Brain (organoid and tissue), 16 donors: ENCODE measurements at places on chromosomes 16 and 17.

GRCh38 chr16:51834133-51834532 lies 683.1 kb upstream of the SALL1 start:
- no peak for DNase-seq

DNA sequence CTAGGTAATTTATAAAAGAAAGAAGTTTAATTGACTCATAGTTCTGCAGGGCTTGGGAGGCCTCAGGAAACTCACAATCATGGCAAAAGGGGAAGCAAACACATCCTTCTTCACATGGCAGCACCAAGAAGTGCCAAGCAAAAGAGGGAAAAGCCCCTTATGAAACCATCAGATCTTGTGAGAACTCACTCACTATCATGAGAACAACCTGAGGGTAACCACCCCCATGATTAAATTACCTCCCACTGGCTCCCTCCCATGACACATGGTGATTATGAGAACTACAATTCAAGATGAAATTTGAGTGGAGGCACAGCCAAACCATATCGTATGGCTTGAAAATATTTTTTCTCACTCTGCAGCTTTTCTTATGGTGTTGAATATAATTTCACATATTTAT lies 151.7 kb downstream of the ANKFN1 start:
- no peak for DNase-seq

DNA sequence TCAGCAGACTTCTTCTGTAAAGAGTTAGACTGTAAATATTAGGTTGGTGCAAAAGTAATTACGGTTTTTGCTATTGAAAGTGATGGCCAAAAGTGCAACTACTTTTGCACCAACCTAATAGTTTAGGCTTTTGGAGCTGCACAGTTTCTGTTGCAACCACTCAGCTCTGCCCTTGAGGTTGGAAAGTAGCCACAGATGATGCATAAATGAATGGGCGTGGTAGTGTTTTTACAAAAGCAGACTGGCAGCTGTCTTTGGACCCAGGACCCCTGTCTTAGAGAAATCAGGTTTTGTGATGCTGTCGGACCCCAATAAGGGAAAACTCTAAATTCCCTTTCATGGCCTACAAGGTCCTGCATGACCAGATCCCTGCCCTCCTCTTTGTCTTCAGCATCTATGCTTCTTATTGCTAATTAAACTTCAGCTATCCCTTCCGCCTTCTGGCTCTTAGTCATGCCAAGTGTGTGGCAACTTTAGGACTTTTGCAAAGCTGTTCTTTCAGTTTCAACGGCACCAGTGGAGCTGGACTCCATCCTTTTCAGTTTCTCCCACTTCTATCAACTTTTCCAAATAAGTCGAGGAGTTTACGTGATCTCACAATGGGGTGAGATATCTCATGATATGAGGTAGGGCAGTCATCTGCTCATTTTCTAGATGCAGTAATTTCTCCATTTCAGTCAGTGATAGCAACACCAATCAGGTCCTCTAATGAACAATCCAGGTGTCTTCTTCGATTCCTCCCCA lies 232.3 kb downstream of the XYLT1 start:
- DNase-seq, result no peak

- peak; percentile 82 for DNase-seq
Observed at GRCh38 chr17:60989379-60989778, 311.7 kb downstream of the BCAS3 start.

DNA sequence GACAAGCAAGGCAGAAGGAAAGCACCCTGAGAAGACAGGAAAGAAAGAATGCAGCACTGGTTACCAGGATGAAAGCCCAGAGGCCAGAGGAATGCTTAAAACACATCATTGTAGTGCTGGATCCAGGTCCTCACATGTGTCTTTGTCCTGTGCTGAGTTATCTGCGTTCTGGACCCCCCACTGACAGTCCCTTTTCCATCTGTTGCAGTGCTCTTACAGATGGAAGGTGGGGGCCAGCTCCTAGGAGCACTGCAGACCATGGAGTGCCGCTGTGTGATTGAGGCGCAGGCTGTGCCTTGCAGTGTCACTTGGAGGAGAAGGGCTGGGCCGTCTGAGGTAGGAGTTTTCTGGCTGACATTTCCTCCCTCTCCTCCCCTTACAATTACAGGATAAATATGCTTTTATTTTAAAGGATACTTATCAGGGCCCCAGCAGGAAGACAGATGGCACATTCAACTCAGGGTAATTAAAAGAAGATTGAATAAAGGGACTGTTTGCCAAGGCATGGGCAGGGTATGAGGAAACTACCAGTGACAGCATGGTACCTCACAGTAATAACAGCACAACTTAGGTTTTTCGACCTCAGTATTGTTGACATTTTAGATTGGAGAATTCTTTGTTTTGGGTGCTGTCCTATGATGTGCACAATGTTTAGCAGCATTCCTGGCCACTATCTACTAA lies 3.0 kb downstream of the EME1 start:
- DNase-seq, result no peak

GRCh38 chr16:25027781-25028180 lies 12.6 kb upstream of the ARHGAP17 start:
- DNase-seq, result no peak

DNA sequence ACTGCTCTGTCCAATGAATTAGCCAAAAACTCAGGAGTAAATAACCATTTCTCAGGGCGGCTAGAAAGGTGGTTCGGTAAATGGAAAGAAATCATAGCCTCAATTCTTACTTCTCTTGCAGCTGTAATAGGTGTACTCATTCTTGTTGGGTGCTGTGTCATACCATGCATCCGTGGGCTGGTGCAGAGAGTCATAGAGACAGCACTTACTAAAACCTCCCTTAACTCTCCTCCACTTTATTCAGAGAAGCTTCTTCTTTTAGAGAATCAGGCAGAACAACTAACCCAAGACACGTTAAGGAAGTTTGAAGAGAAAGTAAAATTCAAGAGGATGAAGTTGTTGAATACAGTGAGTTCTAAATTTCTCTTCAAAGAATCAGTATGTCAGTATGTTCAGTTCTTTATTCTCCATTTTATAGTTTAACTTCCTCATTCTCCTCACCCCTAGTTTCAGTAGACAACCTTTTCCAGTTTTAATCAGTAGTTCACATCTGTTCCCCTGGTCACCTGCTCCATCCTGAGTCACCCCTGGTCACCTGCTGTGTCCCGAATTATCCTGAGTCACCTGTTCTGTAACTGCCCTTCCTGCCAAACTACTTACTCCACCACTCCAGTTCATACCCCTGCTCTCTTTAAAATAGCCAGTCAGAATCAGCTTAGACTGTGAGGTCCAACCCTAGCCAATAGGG lies 85.9 kb downstream of the EMP2 start:
- DNase-seq, result no peak

DNA sequence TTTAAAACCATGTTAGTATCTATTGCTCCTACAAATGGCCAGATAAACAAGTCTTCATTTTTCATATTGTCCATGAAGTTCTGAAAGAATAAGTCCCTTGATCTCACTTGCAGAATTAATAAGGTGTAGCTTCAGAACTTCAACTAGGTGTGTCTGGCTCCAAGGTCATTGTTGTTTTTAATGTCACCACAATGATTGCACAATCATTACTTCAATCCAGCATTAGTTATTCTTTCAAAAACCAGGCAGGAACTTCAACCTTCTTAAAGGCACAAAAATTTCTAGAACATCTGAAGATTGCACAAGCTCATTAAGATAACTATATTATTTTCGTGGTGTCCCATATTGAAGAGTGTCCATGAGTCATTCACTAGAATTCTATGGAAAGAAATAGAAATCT lies 1386.4 kb downstream of the CDH11 start:
- no peak for DNase-seq

DNA sequence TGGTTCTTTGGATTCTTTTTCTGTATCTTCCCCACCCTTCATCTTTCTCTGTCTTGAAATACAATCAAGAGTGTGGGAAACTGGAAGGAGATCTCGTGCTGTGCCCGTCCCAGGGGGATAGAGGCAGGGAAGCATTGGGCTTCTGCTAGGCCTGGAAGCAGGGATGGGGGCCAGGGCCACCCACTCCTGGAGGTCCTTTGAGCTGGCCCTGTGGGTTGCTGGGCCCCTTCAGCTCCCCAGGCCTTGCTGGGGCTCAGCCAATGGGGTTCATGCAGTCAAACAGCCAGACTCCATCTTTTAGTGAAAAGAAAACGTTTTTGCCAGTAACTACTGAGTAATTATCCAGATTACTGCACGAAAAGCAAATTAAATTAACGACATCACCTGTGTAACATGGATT lies 67.8 kb downstream of the CCDC182 start:
- DNase-seq, result no peak

DNA sequence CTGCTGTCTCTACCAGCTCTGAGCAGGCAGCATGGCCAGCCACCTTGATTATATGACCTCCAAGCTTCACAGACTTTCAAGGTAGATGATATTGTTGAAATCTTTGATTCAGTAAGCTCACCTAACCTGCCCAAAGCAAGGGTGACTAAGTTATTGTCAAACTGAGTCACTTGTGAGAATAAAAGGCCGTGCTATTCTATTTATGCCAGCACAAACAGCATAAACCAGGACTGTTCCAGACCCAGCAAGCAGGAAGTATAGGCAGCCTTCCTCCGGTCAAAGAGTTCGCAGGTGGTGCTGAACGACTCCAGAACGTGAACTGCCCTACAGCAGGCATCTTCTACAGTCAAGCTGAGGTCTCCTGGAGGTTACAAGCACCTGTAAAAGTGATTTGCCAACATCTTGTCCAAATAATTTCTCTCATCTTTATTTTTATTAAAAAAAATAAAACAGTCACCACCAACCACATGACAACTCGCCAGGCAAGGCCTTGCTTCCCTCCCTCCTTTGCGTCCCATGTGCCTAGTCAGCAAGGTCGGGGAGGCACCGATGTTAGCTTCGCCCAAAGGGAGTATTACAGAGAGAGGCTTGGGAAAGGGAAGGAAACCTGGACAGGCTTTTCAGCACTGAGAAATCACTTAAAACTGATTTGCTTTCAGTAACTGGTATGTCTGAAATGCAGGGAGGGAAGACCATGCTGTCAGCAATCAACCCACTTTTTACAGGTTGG lies 10.8 kb downstream of the ARL2BP start:
- DNase-seq, result no peak

GRCh38 chr17:62892870-62893338 lies 73.1 kb upstream of the TANC2 start:
- DNase-seq, result no peak

- no peak for DNase-seq
Observed at GRCh38 chr16:86384263-86384649, 126.1 kb upstream of the FOXF1 start.

DNA sequence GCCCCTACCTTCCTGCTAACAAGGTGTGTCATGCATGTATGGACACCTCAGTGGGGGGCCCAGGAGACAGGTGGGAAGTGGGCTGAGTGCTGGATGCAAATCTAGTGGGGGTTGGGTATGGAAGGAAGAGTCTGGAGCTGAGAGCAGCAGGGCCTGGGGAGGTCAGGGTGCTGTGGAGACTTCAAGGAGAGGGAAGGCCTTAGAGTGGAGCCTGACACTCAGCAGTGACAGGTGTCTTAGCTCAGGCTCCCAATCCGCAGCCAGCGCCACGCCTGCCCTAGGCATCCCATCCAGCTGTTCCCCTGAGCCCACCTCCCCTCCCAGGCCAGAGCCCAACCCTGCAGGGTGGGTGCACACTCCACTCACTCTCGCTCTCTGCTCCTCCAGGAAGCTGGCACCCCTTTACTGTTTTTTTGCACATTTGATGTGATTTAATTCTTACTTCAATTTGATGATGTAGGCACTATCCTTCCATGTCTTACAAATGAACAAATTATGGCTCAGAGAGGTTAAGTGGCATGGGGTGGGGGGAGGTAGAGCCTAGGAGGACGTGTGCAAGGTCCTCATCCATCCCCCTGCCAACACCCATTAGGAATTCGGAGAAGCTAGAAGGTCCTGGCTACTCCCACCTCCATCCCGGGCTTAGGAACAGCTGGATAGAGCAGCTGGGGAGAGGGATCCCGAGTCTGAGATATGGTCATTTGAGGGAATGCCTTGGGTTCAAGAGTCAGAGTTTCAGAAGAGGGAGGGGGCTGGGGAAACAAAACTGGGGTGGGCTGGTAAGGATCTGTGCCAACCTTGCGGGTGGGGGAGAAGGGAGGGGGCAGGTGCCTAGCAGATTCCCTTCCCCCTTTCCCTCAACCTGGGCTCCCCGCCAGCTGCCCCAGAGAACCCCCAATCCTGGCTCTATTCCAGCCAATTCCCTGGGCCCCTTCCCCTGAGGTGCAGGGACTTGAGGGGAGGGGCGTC lies 2.1 kb downstream of the FAM171A2 start:
- no peak for DNase-seq

DNA sequence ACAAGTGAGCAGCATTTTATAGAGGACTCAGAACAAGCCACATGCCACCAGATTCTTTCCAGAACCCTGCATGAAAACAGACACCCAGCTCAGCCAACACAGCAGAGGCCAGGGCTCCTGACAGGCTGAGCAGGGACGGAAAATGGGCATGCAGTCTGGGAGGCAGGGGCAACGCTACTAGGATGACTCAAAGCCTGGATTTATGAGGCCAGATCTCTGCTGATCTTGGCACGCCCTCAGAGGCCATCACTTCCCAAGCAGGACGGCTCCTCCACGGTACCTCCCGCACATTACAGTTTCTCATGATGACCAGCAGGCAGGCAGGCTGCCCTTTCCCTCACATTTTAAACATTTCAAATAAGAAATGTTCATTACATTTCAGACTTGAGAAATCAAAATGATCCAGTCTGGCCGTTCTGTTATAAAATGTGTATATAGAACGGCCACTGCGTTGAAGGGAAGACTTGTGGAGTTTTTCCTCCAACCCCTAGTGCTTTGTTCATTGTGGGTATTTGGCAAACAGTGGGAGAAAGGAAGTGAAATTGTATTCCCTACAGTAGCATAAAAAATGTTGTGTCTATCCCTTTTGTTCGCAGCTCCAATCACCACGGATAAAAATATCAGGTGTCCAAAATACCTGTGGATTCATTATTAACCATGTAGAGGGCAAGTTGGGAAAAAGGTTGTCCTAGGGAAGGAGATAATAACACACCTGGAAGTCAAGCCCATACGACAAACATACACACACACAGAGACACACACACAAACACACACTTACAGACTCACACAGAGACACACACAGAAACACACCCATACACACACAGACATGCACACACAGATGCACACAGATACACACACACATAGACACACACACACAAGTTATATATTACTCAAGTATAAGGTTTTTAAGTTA lies 64.8 kb upstream of the ADAMTS18 start:
- DNase-seq, result no peak

- peak; percentile 84 for DNase-seq
Observed at GRCh38 chr17:6712058-6712853, 913 bp downstream of the SLC13A5 start.
